ENCODE measurements at places on chromosomes 7 and 10.
A peak's percentile ranks its signal among the peaks of the same experiment; 100 is the strongest.

DNA sequence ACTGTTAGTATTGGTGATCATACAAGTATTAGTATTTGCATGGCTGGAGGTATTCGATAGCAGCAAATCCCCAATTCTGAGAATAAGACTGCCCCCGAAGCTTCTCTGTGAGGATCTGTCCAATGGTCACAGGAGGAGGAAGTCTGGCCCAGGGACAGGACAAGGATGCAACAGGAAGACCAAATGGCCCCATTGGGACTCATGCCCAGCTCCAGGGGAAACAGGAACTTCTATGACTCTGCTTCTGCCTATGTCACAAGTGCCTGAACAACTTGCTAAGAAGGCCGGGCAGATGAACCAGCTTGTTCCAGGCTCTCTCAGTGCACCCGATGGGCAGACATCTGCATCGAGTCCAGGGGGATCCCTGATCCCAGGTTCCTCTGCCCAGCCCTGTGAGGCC, 172.0 kb upstream of the GRB10 start:
- no peak for DNase-seq

- DNase-seq, result no peak
Observed at GRCh38 chr7:50207251-50207564, 97.3 kb upstream of the IKZF1 start.

DNA sequence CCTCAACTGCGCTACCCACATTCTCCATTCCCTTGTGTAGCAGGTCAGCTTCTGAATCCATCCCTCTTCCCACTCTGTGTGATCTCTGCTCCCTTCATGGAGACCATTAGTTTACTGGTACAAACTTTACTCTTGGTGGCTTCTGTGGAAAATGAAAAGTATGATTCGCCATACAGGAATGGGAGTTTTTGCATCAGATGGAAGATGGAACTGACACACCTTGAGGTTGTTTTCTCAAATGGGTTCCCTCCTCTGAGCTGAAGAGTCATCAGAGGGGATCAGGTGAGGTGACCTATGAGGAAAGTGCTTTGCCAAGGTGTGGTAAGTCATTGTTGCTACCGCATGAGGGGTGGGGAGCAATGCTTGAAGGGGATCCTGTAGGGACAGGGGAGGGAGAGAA, 266.8 kb downstream of the INHBA start:
- no peak for DNase-seq

GRCh38 chr7:71350680-71351079, 218.7 kb downstream of the GALNT17 start:
- no peak for DNase-seq

GRCh38 chr10:11724938-11725776, 17.0 kb upstream of the ECHDC3 start:
- no peak for DNase-seq

GRCh38 chr7:89160107-89160506, 364.6 kb upstream of the TEX47 start:
- DNase-seq, result no peak

GRCh38 chr7:122363144-122363543, 58.6 kb upstream of the FEZF1 start:
- DNase-seq, result no peak

DNA sequence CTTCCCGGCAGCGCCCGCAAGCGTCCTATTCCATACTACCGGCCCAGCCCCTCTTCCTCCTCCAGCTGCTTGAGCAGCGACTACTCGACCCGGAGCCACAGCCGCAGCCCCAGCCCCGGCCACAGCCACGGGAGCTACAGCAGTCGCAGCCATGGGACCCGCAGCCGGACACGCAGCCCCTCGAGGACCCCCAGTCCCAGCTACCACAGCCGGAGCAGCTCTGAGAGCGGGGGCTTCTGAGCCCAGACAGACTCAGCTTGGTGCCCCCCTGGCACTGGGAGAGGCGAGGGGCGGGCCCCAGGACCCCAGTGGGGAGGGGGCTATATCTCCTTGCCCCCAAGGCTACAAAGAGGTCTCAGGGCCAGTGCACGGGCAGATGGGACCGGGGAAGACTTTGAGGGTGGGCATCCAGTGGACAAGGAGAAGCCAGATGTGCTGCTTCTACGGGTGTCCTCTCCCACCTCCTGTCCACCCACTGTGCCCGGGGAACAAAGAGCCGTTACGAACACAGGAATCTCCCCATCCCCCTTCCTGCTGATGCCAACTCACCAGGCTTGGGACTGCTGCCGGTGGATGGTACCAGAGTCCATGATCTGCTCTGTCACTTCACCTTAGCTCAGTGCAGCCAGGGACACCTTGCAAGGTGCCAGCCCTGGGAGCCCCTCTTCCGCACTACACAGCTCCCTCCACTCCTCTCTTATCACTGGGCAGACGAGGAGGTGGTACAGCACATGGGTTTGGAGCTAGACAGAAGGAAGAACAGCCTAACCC, 16.7 kb upstream of the HSPB1 start:
- no peak for DNase-seq

DNA sequence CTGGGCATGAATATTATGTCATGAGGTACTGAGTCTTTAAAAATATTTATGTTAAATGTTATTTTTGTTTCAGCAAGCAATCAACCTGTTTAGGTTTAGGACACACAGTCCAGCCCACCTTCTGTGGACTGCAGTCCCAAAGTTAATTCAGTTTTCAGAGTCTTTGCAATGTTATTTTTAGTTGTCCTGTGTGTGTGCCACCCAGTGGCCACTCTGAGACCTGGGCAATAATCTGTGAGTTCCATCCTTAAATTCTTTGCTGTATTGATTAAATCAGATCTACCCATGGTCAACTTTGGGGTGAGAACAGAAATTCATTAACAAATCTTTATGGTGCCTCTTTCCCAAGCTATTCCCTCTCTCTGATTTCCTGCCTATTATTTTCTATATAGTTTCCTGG, 415.1 kb downstream of the CCSER2 start:
- no peak for DNase-seq

DNA sequence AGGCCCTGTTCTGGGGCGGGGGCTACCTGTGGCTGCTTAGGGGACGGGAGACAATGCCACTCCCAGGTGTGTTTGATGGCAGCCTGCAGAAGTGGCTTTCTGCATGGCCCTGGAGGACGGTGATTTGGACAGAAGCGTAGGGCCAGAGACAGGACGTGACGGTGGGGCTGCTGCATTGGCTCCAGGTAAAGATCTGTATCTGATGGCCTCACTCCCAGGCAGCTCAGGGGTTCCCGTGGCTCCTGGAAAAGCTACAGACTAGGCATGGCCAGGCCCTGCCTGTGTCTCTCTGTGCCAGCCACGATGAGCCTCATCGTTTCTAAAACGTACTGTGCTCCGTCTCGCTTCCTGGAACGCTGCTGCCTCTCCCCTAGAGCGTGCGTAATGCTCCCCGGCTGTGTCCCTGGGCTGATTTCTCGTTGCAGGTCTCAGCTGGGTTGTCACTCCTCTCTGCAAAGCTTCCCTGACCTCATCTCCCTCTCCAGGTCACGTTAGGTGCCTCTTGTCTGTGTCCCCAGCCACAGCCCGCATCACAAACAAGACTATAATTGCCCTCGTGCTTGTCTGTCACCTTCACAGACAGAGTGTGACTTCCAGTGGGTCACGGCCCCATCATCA, 12.6 kb downstream of the GTF2IRD1 start:
- no peak for DNase-seq

DNA sequence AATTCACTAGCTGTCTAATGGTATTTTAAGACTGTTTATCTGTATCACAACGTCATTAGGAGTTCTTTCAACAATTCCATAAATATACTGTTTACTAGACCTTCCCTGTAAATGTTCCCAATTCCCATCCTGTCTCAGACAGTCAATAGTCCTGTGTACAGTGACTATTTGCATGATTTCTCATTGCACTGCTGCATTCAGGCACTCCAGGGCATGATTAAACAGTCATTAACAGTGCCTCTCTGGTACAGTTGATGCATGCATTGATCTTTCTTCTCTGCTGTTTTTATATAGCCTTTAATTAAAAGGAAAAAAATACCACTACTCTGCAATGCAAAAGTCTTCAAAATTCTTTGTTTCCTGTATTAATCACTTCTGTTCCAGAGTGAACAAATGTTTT, 51.5 kb upstream of the MTURN start:
- DNase-seq, result no peak

GRCh38 chr7:158166386-158167340, 421.0 kb downstream of the PTPRN2 start:
- DNase-seq, result no peak

- no peak for DNase-seq
Observed at GRCh38 chr7:101066833-101067177, 18.5 kb upstream of the TRIM56 start.

DNA sequence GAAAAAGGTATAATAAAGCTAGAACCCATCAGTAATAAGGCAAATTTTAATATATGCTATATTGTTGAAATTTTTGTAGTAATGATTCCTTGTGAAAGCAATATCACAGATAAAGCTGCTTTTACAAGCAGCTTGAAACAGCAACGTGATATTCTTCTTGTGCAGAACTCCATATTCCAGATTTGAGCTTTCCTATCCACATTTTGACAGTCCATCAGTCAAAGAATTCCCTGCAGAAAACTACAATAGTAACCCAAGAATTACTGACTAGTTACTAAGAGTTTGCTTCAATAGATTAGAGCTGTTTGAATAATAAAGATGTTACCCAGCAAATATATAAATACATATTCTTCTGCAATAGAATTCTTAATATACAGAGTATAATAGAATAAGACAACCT, 291.2 kb downstream of the KCND2 start:
- no peak for DNase-seq

- no peak for DNase-seq
Observed at GRCh38 chr10:4296161-4296560, 511.2 kb upstream of the KLF6 start.

DNA sequence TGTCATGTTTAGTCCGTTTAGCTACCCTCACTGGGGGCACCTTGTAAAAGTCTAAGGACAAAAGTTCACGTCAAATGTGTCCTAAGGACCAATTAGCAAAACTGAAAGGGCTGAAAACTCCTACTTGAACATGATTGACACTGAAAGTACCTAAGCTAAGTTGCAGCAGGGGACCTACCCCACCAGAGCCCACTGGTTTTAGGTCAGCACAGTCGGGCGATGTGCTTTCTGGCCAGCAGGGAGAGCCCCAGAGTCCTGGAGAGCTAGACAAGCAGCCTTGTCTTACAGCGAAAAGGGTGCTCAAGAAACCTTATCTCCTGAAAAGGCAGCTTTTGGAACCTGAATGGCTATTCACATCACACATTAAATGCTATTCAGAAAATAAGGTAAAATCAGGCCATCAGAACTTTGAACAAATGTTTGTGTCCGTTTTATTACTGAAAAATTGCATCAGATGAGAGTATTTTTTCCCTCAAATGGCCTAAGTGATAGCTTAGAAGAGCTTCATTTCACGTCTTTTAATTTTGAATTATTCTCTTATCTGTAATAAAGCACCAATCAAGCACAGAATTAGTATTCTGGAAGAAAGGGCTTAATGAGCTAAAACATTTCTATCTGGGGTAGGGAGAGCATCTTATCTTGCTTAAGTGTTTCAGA, 52.2 kb upstream of the MKI67 start:
- peak; percentile 29 for DNase-seq

GRCh38 chr7:96306385-96307125, 15.3 kb downstream of the SLC25A13 start:
- DNase-seq, result no peak
